Activated T-helper 2 cell treated with anti-CD3 and anti-CD28 coated beads, Interferon-gamma antibody, Interleukin-2, Interleukin-4, amounts not matched to agents 10 μg/mL and 5 μg/mL and 100 μg/mL, durations not matched to agents 14 hours and 24 hours and 36 hours (primary cell): ENCODE measurements at places on chromosomes 6 and 20.

DNA sequence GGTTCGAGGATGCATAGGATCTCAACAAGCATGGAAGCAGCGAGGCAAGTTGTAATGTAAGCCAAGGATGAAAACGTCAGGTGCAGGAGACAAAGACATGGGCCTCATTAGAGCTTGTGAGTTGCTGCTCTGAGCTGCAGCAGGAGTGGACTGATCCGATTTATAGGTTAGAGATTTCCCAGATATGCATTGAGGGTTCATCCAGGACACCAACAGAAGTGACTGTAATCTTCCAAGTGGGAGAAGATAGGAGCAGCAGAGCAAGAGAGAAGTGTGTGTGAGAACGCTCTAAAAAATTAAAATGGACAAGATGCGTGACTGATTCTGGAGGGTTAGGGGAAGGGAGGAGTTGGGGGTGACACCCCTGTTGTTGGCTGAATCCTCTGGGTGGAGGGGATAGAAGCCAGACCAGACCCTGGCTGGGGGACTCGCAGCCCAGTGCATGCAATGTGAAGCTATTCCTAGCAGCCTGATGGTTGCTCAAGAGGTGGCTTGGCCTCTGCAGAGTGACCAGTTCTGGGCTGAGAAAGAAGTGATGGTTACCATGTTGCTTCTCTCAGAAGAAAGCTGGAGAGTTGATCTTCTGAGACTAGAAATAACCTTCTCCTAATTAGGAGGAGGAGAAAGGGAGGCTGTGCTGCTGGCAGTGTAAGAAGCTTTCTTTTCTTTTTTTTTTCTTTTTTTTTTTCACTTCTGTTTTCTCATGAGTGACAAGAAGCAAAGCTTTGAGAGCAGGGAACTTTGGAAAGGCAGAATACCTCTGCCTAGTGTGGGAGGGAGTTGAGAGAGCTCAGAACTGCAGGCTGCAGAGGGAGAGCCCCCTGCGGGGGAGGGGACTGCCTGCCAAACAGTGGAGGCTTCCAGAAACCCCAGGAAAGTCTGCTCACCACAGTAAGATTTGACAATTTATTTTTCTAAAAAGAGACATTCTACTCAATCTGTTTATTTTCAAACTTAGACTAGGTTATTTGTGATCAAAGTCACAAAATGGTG is 116.9 kb downstream of the SLX4IP start:
- DNase-seq: no peak

GRCh38 chr6:1615151-1615852 is 5.6 kb downstream of the FOXC1 start:
- no peak for DNase-seq

GRCh38 chr20:824490-824889 is 9.0 kb upstream of the FAM110A start:
- DNase-seq: no peak

DNA sequence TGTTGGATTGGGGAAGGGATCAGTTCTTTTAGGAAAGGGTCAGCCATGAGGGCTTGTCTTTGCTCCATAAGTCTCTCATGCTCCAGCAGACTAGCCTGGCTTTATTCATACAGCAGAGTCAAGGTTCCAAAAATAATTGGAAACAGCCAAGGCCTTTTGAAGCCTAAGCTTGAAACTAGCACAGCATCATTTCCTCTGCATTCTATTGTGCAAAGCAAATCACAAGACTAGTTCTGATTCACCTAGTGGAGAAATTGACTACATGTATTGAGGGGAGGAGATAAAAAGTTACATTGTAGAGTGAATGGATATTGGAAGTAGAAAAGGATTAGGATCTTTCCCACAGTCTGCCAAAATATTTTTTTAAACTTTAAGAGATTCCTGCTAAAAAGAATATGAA is 159.3 kb upstream of the PLCB4 start:
- no peak for DNase-seq

DNA sequence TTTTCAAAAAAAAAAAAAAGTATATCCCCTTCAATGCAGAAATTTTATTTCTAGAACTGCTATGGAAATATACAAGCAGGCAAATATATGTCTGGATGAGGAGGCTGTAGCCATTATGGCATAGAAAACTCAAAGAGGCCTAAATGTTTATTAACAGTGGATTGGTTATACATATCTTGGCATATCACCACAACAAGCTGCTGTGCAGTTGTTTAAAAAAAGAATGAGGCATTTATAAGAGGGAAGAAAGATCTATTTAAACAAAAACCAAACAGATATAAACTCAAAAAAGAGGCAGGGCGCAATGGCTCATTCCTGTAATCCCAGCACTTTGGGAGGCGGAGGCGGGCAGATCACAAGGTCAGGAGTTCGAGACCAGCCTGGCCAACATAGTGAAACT is 26.2 kb downstream of the CASS4 start:
- no peak for DNase-seq
